Cardiac muscle cell (in vitro differentiated cells and primary cell): ENCODE measurements at places on chromosomes 6 and 20. TPM values are rescaled to one million over a fixed set of nuclear protein-coding genes. Genes with fewer than 3 reads are reported as not detected.

Gene PARD6B
- 15.5 and 20.0 TPM in 2 replicates for total RNA-seq

Gene ATP9A
- 15.2 and 16.9 TPM in 2 replicates for total RNA-seq

DNA sequence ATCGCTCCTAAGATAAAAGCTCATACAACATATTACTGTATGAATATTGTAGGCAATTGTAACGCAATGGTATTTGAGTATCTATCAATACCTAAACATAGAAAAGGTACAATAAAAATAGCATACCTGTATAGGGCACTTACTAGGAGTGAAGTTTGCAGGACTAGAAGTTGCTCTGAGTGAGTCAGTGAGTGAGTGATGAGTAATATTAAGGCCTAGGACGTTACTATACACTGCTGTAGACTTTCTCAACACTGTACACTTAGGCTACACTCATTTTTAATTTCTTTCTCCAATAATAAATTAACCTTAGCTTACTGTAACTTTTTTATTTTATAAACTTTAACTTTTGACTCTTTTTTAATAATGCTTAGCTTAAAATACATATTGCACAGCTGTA lies 546.9 kb downstream of the HACE1 start:
- DNase-seq = no peak

- no peak for DNase-seq
Measured at GRCh38 chr6:18266523-18266912, 2.2 kb upstream of the DEK start.

GRCh38 chr6:25180630-25181349 lies 98.4 kb upstream of the CARMIL1 start:
- DNase-seq = no peak
